Stimulated activated CD4-positive, alpha-beta T cell treated with anti-CD3 and anti-CD28 coated beads, Interleukin-15, amount 100 ng/mL, for 24 hours (primary cell): ENCODE measurements at places on chromosomes 7 and 10.

- DNase-seq = no peak
These were observed 5.2 kb downstream of the SEMA3E start for GRCh38 chr7:83643739-83644138.

GRCh38 chr10:131081376-131081775, 230.1 kb downstream of the TCERG1L start:
- DNase-seq = peak; percentile 19

DNA sequence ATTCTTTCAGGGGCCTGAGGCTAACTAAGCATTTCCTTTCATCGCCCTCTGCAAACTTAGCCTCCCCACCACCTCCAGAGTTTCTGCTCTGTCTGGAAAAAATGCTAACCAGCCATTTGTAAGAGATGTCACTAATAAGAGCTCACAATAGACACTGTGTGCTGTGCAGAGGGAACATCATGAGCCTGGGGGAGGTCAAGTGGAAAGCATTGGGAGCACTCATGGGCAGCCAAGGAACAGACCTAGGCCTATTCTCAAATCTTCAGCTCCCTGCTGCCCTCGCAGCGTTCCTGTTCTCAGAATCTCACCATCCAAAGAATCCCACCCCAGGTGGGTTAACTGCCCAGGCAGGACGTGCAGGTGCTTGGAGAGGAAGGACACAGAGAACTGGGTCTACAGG, 27.1 kb upstream of the GPAM start:
- DNase-seq = no peak

DNA sequence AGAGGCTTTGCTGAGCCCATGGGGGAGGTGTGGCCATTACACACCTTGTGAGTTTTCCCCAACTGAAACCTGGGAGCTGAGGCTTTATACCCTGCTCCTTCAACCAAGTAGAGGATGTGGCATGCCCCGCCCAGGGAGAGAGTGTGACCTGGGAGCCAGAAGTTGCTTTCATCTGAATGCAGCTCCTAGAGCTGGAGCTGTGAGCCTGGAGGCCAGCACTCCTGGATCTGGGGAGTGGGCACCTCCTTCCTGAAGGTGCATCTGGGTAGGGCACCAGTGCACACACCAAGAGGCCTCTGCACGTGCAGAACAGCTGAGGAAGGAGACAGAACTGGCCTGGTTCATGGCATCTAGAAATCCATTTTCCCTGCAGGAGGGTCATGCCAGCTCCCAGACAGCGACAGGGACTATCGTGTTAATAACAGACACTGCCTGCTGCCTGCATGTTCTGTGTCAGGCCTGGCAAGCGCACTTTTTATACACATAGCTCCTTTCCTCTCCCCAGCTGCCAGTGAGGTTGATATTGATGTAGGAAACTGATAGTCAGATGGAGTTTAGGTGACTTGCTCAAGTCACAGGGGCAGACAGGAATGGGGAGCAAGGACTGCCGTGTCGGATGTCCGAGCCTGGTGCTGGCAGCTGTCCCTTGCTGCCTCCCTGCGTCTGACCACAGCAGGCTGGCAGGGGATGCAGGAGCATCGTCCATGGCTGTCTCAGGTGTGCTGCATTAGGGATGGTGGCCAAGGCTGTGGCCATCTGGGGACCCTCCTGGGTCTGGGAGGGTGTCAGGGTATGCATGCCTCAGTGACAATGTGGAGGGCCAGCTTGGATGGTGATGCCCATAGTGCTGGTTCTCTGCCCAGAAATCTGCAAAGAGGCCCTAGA, 189.9 kb upstream of the CXCL12 start:
- DNase-seq = no peak

- DNase-seq = no peak
These were observed 18.3 kb downstream of the SGMS1 start for GRCh38 chr10:50605269-50605950.

- DNase-seq = no peak
These were observed 80.1 kb downstream of the ANKIB1 start for GRCh38 chr7:92325858-92326257.

- no peak for DNase-seq
These were observed 2.0 kb downstream of the PAOX start for GRCh38 chr10:133381036-133381435.

GRCh38 chr7:71652510-71652909, 520.6 kb downstream of the GALNT17 start:
- DNase-seq = no peak

DNA sequence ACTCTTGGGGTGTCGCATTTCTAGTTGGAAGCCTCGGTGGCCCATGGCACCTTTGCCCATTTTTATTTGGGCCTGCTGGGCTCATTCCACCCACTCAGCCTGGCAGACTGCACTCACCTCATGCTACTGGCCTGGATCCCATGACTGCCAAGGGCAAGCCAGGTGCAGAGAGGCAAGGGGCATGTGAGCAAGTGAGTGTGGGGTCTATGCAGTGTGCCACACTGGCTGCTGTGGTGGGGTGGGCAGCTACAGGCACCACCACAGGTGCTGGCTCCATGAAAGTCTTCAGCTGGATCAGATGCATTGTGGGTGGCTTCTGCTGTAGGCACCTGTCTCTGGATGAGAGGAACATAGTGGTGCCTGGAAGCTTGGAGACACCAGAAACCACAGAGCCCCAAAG, 220.8 kb downstream of the POLR1F start:
- no peak for DNase-seq

GRCh38 chr7:139231513-139232376, 708 bp downstream of the UBN2 start:
- peak; percentile 49 for DNase-seq

- no peak for DNase-seq
These were observed 165.4 kb downstream of the BMPER start for GRCh38 chr7:34070511-34071323.

DNA sequence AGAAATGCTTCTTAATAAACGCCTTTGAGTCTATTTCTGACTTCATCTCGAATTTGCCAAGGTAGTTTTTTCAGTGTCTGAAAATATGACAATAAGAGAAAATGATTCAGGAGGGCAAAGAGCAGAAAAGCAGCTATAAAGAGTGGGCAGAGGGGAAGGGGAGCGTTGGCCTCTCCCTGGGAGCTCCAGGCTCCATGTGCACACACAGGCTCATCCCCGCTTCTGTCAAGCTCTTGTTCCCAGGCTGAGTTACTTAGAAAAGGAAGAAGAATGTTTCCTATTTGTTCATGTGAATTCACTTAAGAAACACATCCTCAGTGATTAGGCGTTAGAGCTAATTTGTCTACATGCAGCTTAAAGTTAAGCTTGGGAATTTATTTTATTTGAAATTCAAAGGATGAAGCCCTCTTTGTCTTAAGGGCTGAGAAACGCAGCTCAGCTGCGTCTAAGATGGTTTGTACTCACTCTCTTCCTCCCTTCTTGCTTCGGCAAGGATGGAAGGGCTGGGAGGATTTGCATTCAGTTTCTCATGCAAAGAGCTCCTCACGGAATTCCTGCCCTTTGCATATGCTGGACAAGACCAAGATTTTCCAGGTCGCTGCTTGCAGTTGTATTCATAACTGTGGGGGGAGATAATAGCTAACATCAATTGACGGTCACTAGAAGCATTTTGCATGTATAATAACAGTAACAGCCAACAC, 29.0 kb upstream of the ATXN7L1 start:
- no peak for DNase-seq

- DNase-seq = no peak
These were observed 177.1 kb upstream of the PPP1R3A start for GRCh38 chr7:114095885-114096284.

DNA sequence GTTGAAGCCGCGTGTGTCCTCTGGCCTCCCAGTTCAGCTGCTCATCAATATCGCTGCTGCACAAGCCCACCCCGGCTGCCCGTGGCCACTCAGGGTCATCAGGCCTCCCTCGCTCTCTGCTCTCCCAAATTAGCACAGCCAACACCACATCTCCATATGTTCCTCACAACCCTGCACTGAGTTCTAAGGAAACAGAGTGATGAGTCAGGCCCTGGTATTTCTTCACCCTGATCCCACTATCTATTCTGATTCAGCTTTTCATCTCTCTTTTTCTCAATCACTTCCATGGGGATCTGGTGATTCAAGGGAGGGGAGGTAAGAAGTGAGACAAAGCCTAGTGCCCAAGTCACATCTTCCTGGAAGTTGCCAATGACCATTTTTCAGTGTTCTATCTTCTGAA, 23.8 kb downstream of the CYTH3 start:
- no peak for DNase-seq
